ENCODE measurements at places on chromosomes 2 and 18.

GRCh38 chr2:235607546-235608199 is 113.8 kb downstream of the AGAP1 start:
- no peak for DNase-seq

DNA sequence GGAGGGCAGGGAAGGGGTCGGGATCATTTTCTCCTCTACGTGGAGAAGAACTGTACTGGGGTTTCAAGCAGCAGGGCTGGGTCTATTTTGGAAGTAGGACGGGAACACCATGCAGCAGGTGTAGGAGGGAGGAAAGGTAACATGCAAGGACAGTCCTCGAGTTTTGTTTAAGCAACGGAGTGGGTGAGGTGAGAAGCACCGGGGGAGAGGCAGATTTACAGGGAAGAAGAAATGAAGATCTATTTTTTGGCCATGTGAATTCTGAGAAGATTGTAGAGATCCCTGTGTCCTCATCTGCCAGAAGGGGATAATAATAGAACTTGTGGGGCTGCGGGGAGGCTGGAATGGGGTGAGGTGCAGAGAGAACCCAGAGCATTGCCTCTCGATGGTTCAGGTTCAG is 85.6 kb downstream of the INPP5D start:
- DNase-seq = no peak

GRCh38 chr2:98750593-98751282 is 19.8 kb upstream of the MGAT4A start:
- peak; percentile 14 for DNase-seq

- no peak for DNase-seq
Measured at GRCh38 chr18:23085066-23085465, 50.2 kb upstream of the CABLES1 start.

DNA sequence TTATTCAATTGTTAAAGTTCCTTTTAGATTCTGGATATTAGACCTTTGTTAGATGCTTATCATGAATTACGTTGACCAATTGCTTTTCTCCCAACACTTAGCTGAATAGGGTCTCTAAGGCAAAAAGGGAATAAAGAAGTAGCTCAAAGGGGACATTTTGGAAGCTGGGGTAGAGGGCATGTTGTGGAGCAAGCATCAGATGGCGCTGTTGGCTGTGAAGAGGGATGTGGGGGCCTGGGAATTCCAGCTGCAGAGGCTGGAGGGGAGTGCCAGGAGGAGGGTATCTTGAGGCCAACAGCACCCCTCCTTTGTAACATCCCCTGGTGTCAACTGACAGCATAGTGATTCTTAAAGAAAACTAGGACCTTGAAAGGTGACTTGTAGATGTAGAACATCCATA is 198.2 kb downstream of the ADCYAP1 start:
- no peak for DNase-seq

- DNase-seq = no peak
Measured at GRCh38 chr18:48580066-48580465, 41.2 kb downstream of the CTIF start.

DNA sequence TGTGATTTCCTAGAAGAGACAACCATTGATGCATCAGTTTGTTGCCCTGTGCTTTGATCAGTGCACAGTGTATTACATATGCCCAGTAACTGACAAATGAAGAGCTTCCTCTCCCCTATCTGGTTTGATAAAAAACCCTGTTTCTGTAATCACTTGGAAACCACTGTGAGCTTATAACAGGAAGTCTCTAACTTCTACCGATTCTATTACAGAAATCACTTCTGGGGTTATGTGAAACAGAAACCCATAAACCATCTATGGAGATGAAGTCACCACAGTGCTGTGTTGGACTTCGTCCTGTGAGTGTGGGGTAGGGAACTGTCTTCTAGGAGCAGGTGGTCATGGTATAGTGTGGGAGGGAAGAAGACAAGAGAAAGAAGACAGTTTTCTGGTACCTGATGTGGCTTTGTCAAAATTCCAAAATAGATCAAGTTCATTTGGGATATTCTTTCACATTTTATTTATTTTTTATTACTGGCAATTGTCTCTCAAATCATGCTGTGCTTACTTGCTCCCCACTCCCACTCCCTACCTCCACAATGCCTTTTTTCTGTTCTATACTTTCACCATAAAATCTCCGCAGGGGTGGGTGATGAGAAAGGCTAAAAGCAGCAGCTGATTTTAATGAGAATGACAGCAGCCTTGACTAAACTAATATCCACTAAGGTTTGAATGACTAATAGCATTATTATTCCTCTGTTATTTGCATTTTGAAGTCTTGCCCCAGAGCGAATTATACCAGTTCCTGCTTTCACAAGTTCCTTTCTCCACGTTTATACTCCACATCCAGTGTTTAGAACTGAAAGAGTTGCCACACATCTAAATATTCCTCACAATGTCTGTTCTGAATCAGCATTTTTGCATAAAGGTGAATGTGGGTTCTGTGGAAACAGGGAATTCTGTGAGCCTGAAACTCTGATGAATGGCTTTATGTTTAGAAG is 41.7 kb upstream of the RND3 start:
- no peak for DNase-seq

- no peak for DNase-seq
Measured at GRCh38 chr2:220935789-220936321, 636.2 kb downstream of the EPHA4 start.

DNA sequence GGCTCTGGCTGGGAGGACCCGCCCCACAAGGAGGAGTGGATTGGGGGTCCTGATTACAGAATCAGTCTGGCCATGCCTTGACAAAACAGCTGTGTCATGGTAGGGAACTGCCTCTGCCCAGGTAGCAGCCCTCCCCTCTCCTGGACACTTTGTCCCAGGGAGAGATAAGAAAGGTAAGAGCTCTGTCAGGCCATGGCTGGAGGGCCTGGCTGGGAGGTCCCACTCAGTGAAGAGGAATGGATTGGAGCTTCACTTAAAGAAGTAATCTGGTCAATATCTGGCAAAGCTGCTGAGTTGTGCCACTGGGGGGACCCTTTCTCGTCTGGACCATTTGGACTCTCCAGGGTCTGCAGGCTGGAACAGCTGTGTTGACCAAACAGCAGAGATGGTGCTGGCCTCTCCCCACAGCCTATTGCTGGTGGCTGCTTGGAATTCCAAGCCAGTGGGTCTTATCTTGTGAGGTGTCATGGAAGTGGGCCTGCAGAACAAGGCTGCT is 75.4 kb downstream of the EPC2 start:
- no peak for DNase-seq

- no peak for DNase-seq
Measured at GRCh38 chr2:239215136-239215925, 185.5 kb downstream of the HDAC4 start.

GRCh38 chr2:69567157-69567908 is 76.2 kb downstream of the AAK1 start:
- DNase-seq = no peak

- peak; percentile 16 for DNase-seq
Measured at GRCh38 chr18:59123588-59124369, 15.9 kb upstream of the SEC11C start.

- no peak for DNase-seq
Measured at GRCh38 chr2:239003624-239004273, 155.9 kb downstream of the TWIST2 start.

DNA sequence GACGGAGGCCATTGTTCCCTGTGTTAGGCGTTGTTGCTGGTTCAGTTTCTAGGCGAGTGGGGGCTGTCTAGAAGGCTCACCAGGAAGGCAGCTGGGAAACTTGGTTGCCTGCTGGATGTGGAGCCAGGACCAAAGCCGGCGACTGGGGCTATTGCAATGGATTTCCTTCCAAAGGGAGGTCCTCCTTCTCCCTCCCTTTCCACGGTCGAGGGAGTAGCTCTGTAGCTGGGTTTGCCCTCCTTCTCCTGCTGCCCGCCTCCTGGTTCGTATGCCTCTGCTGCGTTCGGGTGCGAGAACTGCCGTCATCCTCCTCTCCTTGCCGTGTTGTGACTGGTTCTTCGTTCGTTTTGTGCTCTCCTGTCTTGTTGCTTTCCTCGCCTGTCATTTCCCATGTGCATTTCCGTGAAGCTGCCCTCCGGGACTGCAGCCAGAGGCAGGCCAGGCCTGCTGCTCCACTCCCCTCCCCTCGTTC is 203.4 kb downstream of the NEDD4L start:
- no peak for DNase-seq

DNA sequence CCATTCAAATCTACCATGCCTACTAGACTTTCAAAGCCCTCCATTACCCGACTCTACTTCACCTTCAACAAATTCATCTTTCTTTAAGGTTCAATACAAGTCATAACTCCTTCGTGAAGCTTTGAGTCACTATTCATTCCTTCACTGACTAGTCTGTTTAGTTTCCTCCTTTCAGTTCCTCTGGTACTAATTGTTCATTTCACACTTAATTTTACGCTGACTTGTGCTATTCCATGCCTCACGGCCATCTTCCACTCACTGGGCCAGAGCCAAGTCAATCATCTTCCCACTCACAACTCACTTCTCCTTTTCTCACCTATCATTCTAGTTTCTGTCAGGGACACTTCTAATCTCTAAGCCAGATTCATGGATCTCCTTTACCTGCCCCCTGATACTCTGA is 136.2 kb downstream of the MTX2 start:
- no peak for DNase-seq

GRCh38 chr2:222884114-222884771 is 23.4 kb downstream of the ACSL3 start:
- no peak for DNase-seq

DNA sequence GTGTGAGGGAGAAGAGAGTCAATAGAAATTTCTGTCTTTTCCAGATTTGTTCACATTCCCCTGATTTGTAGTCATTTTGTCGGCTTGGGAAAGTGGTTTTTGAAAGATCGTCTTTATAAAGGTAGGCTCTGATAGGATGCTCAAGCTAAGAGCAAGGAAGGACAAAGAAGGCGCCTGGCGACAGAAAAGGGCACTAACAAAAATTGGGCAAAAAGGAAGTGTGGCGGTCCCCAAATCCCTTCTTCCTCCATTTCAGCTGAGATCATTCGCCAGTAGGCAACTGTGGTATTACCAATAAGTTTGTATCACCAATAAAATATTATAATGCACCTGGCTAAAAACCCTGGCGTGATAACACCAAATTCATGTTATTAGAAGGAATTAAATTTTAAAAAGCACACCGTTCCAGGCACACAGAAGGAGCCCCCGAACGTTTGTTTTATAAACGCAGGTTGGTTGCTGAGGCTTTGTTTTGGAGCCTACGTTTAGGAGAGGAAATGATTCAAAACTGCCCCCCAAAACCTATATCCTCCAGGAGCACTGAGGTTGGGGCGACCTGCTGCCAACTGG is 756 bp upstream of the PTPN4 start:
- no peak for DNase-seq

DNA sequence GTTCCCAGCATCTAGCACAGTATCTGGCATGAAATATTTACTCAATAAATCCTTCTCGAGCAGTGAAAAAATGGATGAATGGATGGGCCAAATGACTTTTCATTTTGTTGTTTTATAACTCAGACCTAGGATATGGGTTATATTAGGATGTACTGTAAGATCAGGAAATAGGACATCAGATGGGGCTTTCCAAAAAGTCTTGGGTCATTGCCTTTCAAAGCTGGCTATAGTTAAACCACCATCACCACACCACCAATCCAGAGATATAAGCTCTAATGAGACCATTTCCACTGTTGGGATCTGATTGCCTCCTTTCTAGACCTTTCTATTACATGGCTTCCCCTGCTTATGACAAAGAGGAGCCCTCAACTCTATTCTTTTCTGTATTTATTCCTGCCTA is 525.0 kb upstream of the TCF4 start:
- no peak for DNase-seq

- DNase-seq = peak; percentile 62
Measured at GRCh38 chr2:69012310-69013141, 453 bp upstream of the ANTXR1 start.

GRCh38 chr2:8633735-8634313 is 48.0 kb upstream of the ID2 start:
- no peak for DNase-seq

- DNase-seq = no peak
Measured at GRCh38 chr2:159232456-159233170, 53.9 kb downstream of the WDSUB1 start.

- DNase-seq = no peak
Measured at GRCh38 chr2:86271248-86271647, 66.2 kb downstream of the REEP1 start.

GRCh38 chr2:173493874-173494273 is 139.2 kb downstream of the CDCA7 start:
- no peak for DNase-seq

DNA sequence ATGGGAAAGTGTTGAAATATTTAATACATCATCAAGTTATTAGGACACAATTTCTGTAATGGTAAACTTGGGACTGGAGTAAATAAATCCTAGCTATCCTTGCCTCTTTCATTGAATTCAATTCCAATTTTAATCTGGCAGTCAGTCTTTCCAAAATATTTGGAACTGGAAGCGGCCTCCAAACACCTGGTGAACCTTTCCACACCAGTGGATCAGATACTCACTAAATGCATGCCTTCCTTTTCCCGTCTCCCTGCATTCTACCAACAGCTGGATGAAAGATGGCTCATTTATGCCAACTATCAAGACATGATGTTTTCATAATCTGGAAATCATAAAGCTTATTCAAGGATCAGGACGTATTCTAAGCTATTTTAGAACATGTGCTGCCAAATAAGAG is 488.2 kb upstream of the SPHKAP start:
- no peak for DNase-seq

DNA sequence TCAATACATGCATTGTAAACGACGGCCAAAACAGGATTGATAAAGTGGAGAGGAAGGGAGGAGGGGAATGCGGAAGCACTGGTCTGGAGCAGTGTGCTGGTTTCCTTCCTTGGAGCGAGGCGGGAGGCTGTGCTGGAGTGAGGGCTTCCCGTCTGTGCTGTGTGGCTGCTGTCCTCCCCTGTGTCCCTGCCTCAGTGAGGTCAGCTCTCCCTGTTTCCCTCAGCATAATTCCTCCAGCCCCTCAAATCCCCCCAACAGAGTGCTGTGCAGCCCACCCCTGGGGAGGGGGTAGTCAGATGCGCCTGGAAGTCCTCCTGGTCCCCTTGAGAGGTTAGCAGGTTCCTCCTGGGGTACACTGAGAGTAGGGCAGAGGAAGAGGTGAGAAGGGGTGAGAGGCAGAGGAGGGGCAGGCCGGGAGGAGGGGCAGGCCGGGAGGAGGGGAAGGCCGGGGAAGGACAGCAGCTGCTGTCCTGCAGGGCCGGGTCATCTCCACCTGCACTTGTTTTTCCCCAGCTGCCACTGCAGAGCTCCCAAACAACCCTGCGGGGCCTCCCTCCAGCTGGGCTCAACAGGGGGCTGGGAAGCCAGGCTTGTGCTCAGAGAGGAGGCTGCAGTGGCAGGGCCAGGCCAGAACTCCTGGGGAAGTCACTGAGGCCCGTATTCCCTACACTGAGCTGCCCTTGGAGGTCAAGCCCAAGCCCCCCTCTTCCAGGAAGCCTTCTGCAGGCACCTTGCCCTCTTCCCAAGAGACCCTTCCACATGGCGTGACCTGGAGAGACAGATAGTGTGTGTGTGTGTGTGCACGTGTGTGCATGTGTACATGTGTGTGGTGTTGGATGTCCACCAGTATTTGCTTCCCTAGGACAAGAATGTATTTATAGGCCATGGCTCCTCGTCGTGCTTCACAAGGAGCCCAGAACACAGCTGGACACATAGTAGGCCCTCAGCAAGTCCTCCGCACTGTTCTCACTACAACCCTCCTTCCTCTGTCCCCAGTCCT is 13.2 kb upstream of the ATP6V1B1 start:
- no peak for DNase-seq

- DNase-seq = no peak
Measured at GRCh38 chr2:156473445-156473844, 37.3 kb downstream of the GPD2 start.

GRCh38 chr2:133389569-133389968 is 178.7 kb downstream of the NCKAP5 start:
- no peak for DNase-seq
